Motor neuron (in vitro differentiated cells): ENCODE measurements at places on chromosomes 3 and 15.
A peak's percentile ranks its signal among the peaks of the same experiment; 100 is the strongest.

DNA sequence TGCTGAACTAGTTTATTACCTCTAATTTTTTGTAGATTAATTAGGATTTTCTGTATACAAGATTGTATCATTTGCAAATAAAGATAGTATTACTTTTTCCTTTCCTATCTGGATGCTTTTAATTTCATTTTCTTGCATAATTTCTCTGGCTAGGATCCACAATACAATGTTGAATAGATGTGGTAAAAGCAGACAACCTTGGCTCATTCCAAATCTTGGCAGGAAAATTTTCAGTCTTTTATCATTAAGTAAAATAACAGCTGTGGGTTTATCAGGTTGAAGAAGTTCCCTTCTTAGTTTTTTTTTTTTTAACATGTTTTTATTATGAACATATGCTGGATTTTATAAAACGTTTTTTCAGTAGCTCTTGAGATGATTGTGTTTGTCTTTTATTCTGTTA is 422.6 kb downstream of the AGBL1 start:
- no peak for ATAC-seq

DNA sequence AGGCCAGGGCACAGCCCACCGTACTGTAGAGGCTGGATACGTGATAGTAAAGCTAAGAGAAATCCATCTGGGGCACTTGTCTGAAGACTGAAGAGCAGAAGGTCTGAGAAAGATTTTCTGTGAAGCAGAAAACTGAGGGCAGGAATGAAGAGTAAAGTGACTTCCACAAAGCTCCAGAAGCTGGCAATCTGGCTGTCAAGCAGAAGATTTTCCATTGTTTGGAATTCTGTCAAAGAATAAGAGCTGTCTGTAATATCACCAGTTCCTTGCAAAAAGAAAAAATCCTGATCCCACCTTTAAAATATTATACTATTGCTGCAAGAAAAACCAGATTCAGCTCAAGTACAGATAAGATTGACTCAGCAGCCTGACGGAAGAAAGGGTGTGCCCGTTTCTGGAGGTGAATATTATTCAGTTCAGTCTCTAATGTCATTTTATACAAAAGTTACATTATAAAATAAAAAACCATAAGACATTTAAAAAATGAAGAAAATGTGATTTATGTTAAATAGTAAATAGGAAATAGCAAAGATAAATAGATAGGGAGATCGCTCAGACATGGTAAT is 550.4 kb upstream of the SGO1 start:
- peak; percentile 54 for ATAC-seq

DNA sequence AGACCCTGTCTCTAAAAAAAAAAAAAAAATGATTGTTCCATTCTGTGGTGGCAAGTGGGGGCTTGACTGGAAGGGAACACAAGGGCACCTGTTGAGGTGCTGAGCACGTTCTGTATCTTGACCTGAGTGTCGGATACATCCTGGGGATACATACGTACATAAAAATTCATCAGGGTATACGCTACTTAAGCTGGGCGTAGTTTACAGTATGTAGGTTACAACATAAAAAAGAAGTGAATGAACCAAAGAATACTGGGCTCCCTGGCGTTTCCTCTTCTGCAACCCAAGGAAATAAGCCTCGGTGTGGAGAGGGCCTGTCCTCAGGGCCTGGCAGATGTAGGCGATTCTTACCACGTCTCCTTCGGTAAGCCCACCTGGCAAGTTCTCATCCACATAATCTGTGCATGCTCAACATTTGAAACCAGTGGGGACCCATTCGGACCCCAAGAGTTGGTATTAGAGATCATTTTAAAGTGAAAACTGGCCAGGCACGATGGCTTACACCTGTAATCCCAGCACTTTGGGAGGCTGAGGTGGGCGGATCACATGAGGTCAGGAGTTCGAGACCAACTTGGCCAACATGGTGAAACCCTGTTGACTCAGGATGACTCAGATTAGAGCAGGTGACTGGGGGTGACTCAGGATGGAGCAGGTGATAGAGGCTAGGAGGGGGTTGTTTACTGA is 5.1 kb upstream of the MUC20 start:
- ATAC-seq, result peak; percentile 38

- peak; percentile 1 for ATAC-seq
These were observed 595 bp upstream of the APBA2 start for GRCh38 chr15:28885128-28885629.

GRCh38 chr3:62493109-62493801 is 119.9 kb upstream of the FEZF2 start:
- no peak for ATAC-seq

GRCh38 chr3:16140116-16140893 is 34.2 kb upstream of the GALNT15 start:
- peak; percentile 57 for ATAC-seq

DNA sequence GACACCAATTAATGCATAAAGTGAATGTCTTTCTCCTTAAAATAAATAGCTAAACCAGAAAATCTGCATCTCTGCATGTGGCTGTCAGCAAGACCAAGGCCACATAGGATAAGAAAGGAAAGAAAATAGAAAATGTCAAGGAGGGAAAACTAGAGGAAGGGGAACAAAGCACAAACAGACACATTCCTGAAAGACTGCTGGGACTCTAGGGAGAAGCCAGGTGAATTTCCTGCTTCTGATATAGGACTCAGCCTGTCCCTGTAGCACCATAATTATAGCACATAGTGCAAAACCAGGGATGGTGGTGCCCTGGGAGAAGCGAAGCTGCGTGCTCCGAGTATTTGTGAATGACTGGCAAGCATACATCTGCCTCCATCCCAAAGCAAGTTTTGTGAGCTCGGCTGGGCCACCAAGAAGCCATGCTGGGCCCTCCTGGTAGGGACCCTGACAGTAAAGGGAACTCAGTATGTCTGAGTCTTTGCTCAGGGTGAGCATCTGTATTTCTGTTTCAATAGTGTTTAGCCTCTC is 14.2 kb downstream of the FSTL1 start:
- no peak for ATAC-seq

- peak; percentile 85 for ATAC-seq
These were observed 19.2 kb downstream of the EID1 start for GRCh38 chr15:48896869-48897814.

GRCh38 chr3:50373146-50374051 is 14.1 kb upstream of the TMEM115 start:
- no peak for ATAC-seq

- no peak for ATAC-seq
These were observed 55.6 kb downstream of the MECOM start for GRCh38 chr3:169607949-169608348.

GRCh38 chr15:76107169-76107568 is 47.4 kb downstream of the TMEM266 start:
- no peak for ATAC-seq

DNA sequence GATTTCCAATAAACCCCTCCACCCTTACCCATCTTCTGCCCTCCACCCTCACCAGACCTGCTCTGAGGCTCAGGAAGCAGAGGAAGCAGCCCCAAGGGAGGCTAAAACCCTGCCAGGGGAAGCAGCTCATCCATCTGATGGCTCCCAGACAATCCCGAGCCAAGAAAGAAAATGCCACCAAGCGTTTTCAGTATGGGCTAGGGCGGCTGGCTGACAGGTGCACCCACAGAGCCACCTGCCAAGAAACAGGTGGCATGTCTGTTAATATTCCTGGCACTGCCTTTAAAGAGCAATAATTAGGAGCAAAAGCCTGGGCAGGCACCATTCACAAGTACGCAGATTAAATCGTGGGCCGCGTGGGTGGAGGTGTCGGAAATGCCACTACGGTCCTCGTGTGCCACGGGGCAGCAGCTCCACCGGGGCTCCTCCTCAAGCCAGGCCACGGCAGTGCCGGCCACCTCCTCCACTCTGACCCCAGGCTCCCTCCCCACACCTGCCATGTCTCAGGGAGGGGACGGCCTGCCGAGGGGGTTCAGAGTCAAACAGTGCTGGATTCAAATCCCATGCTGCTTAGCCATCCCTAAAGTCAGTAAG is 23.9 kb upstream of the GRIP2 start:
- no peak for ATAC-seq

- no peak for ATAC-seq
These were observed 1.5 kb downstream of the POLR2M start for GRCh38 chr15:57708047-57708446.

DNA sequence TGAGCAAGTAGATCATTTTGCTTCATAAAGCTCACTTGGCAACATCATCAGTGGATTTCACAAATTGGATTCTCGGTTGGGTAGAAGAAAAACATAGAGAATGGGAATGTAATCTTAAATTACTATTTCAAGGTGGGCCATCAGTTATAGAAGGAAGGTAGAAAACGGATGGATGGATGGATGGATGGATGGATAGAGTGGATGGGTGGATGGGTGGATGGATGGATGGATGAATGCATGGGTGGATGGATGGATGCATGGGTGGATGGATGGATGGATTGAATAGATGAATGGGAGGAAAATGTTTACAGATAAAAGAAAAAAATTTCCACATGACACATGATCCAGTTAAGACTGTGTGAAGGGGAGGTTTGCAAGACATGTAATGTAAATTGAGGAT is 159.7 kb downstream of the MEX3B start:
- ATAC-seq, result no peak

DNA sequence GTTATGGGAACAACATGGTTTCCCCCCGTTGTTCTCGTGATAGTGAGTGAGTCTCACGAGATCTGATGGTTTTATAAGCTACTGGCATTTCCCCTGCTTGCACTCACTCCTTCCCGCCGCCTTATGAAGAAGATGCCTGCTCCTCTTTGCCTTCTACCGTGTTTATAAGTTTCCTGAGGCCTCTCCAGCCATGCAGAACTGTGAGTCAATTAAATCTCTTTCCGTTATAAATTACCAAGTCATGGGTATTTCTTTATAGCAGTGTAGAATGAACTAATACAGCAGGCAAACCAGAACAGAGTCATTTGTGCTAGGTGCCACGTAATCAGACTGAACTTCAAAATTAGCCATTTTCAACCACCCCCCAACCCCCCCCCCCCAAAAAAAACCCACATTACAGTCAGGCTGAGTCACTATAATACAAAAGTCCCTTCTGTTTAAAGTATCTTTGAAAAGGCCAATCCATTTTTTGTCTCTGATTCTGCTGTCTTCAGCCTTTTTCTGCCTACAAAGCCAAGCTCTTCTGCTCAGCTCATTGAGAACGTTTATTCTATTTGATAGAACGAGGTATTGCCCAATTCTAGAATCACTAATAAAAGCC is 4.1 kb downstream of the OR4F6 start:
- no peak for ATAC-seq

DNA sequence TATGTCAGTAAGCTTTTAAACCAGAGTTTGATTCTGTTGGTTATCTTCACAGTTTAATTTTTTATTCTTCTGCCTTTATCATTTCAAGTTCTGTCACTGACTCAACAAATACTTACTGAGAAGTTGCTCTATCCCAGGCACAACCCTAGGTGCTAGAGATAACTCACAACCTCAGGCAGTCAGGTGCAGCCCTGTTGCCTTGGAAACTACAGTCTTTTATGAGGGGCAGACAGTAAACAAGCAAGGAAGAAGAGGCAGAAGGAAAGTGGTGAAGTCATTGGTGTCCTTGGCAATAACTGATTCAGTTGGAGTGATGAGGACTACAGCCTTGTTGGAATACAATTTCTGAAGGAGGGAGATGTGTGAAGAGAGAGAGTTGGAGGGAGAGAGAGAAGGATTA is 142.1 kb upstream of the LRTM1 start:
- ATAC-seq, result no peak

DNA sequence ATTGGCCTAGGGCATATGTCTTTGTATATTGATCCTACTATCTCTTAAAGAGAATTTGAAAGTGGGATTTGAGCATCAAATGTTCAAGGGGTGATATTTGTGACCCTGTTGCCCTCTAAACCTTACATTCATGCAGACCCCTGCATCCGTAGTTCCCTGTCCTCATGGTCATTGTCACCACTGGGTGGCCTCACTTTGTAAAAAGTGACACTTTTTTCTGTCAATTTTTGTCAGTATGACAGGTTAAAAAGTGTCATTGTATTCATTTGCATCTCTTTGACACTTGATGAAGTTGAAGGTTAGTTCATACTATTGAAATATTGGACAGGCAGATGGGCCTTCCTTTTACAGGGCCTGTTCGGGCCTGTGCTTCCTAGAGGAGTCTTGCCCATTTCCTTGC is 12.3 kb upstream of the KLF15 start:
- no peak for ATAC-seq

GRCh38 chr15:78407608-78408354 is 30.2 kb upstream of the IREB2 start:
- no peak for ATAC-seq

- no peak for ATAC-seq
These were observed 22.6 kb upstream of the RBP1 start for GRCh38 chr3:139561959-139562676.

GRCh38 chr3:64271631-64272030 is 46.4 kb upstream of the PRICKLE2 start:
- ATAC-seq, result no peak

DNA sequence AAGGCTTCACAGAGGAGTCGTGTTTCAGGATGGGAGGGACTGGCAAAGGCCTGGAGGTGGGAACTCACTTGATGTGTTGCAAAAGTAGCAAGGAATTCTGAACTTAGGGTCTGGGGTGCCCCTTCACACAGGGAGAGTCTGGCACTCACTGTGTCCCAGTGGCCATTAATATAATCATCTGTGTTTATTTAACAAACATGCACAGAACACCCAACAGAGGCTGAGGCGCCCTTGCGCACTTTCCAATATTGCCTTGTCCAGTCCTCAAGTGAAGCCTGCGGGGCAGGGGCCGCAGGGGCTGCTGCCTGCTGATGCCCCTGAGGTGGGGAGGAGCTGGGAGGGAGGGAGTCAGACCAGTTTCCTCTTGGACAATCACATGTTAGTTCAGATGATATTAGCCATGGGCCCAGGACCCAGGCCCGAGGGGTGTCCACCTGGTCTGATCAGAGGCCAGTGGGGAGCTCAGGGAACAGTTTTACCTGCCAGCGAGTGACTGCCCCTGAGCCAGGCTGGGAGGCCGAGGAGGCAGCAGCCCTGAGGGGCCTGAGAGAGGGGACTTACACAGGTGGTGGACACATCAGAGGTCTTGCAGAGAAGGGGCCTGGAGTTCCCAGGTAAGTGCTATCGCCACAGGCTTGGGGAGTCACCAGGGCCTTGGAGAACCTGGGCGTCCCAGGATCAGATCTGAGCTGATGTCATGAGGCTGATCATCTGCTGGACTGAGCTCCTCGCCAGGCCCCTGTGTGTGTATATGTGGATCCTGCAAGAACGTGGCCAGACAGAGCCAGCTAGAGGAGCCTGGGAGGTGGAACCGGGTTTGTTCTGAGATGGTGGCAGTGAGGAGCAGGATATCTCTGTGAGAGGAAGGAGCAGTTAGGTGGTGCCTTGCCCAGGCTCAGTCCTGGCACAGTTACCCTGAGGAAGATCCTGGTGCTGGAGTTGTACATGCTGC is 13.8 kb upstream of the TXNRD3 start:
- no peak for ATAC-seq

- no peak for ATAC-seq
These were observed 34.1 kb downstream of the LRIG1 start for GRCh38 chr3:66466606-66467270.

- ATAC-seq, result peak; percentile 59
These were observed 13.7 kb downstream of the PAK6 start for GRCh38 chr15:40252438-40253166.

GRCh38 chr3:32229565-32229964 is 8.9 kb upstream of the CMTM8 start:
- no peak for ATAC-seq

- ATAC-seq, result no peak
These were observed 158.3 kb upstream of the STAC start for GRCh38 chr3:36221975-36222374.
